Stimulated activated memory B cell treated with anti-CD40 and anti-IgM and Interleukin-4, amounts not matched to agents 10 μg/mL and 1 μg/mL and 100 μg/mL, for 72 hours (primary cell): ENCODE measurements at places on chromosomes 3 and 15.

- H3K27ac ChIP-seq = no peak overlapping the region
- no peaks in the 10 kb centered on the region for H3K4me1 ChIP-seq
- no peaks in the 10 kb centered on the region for H3K27me3 ChIP-seq
- no peaks in the 10 kb centered on the region for H3K36me3 ChIP-seq
Observed at GRCh38 chr3:21691036-21691435, 60.0 kb downstream of the ZNF385D start.

DNA sequence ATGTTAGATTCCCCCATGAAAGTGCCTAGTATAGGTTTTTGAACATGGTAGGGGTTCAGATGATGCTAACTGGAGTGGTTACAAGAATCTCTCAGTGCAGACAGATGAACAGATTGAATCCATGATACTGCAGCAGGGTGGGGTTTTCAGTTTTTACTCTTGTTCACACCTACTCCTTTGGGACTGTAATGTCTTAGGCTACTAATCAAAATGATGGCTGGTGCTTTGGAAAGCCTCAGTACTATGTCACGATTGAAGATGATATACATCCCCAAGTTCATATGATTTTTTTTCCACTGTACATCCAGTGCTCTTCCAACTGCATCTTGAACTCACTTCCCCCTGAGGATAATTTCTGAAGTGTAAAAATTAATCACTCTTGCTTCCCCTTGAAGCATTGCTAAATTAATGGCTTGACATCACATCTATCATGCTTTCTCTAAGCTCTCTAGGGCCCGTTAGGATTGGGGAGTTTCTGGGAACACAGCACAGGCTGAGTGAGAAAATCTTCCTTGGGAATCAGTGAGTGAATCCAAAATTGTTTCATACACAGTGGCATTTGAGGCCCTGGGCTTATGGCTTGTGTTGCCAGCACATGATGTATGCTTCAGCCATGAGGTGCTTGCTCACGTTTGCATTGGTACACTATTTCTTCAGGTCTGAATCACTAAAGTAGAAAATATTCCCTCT, 115.0 kb upstream of the TPRG1 start:
- ATAC-seq = no peak
- H3K4me1 ChIP-seq = no peaks in the 10 kb centered on the region
- no peak overlapping the region for H3K27ac ChIP-seq
- H3K27me3 ChIP-seq = peaks cover 50% of the 10 kb centered on the region
- H3K36me3 ChIP-seq = no peaks in the 10 kb centered on the region

- peaks cover 26% of the 10 kb centered on the region for H3K27me3 ChIP-seq
- H3K27ac ChIP-seq = no peak overlapping the region
- H3K4me3 ChIP-seq = no peak overlapping the region
- peaks cover 15% of the 10 kb centered on the region for H3K4me1 ChIP-seq
Observed at GRCh38 chr3:108528459-108529252, 18.3 kb upstream of the MYH15 start.

DNA sequence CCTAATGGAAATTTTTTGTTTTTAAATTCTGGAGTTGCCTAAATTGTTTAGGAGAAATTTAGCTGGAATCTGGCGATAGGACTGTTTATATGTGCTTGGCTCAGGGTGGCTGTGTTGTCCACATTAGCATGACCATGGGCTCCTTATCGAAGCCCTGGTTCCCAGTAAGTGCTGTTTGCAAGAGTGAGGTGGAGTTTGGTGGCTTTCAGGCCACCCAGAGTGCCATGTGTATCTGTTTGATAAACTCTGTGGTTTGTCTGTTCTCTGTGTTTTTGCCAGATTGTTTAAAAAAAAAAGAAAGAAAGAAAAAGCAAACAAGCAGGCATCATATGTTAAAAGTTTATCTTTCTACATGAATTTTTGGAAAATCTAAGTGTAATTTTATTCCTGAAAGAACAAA, 51.5 kb downstream of the PLCL2 start:
- no peak for ATAC-seq
- H3K4me3 ChIP-seq = no peak overlapping the region
- no peaks in the 10 kb centered on the region for H3K27me3 ChIP-seq
- H3K4me1 ChIP-seq = peaks cover 75% of the 10 kb centered on the region
- no peak overlapping the region for H3K27ac ChIP-seq

GRCh38 chr15:101156509-101157159, 95.2 kb downstream of the CHSY1 start:
- no peaks in the 10 kb centered on the region for H3K27me3 ChIP-seq
- ATAC-seq = peak; percentile 93
- no peak overlapping the region for H3K27ac ChIP-seq
- H3K4me3 ChIP-seq = peak overlapping the region; percentile 44

DNA sequence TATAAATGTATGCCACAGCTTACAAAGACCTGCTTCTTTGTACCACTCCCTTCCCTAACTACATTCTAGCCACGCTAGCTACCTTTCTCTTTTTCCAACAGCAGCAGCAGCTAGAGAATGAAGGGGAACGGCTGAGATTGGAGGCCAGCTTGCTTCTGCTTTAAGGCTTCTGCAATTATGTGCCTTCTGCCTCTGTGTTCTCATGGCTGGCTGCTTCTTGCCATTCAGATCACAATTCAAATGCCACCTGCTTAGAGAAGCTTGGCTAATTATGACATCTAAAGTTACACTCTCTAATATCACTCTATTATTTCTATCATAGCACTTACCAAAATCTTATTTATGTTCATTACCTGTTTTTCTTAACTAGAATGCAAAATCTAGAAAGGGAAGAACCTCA, 95.2 kb downstream of the RYK start:
- no peaks in the 10 kb centered on the region for H3K4me1 ChIP-seq
- H3K27me3 ChIP-seq = no peaks in the 10 kb centered on the region
- peaks cover 61% of the 10 kb centered on the region for H3K36me3 ChIP-seq
- H3K27ac ChIP-seq = no peak overlapping the region
- no peak for ATAC-seq

DNA sequence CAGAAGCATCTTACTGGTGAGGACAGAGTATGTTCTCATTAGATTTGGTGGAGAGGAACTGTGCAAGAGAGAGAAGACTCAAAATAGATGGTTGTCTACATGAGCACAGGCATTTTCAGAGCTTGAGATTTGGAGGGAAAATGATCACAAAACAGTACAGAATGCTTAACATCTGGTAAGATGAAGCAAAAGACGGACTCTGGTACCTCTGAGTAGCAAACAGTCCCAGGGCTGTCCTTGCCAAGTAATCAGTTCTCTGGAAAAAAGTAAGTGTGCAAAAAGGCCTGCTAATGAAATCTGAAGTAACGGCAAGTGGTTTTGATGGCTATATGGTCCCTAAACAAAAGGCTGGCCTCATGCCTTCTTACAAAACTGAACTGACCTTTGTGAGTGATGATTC, 414.2 kb downstream of the CNTN4 start:
- no peaks in the 10 kb centered on the region for H3K36me3 ChIP-seq
- no peak overlapping the region for H3K4me3 ChIP-seq
- H3K4me1 ChIP-seq = no peaks in the 10 kb centered on the region
- H3K27ac ChIP-seq = no peak overlapping the region
- H3K27me3 ChIP-seq = no peaks in the 10 kb centered on the region

GRCh38 chr3:189084620-189085019, 87.2 kb upstream of the TPRG1 start:
- H3K27me3 ChIP-seq = peaks cover 13% of the 10 kb centered on the region
- H3K36me3 ChIP-seq = no peaks in the 10 kb centered on the region
- no peak for ATAC-seq
- no peak overlapping the region for H3K27ac ChIP-seq
- H3K4me1 ChIP-seq = no peaks in the 10 kb centered on the region
